Fibroblast of lung (primary cell): ENCODE measurements at places on chromosomes 7 and 10. TPM values are rescaled to one million over a fixed set of nuclear protein-coding genes. Genes with fewer than 3 reads are reported as not detected.

DNA sequence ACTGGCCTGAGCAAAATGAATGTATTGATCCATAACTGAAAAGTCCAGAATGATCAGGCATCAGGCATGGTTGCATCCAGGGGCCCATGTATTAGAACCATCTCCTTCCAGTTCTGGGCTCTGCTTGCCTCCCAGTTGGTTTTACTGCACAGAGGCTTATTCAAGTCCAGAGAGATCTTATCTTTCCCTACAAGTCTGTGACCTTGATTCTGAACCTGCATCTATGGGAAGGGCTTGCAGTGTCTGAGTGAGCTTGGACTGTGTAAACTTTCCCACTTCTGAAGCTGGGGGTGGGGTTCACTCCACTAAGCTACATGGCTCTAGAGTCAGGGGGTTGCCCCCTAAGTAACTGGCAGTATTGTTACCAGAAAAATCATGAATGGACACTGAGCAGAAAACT, 136.2 kb downstream of the TCF7L2 start:
- no peaks in the 10 kb centered on the region for H3K27me3 ChIP-seq
- peaks cover 18% of the 10 kb centered on the region for H3K4me1 ChIP-seq
- H3K36me3 ChIP-seq = no peaks in the 10 kb centered on the region
- DNase-seq = peak; percentile 23

DNA sequence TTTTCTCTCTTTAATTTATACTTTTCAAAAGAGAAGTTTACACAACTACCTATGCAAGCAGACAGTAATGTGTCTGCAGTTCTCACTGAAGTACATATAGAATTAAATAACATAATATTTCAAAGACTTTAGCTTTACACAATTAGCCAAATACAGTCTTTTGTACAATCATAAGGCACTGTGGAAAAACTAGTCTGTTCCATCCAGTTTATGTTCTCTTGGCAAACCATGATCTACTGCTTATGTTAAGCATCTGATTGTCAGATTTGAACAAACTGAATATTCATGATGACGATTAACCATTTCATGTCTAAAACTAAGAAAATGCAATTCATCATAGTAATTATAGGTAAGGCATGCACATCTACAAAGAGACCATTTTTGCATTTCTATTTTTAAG, 842 bp downstream of the SEMA3A start:
- H3K4me1 ChIP-seq = no peaks in the 10 kb centered on the region
- no peaks in the 10 kb centered on the region for H3K27me3 ChIP-seq
- peak overlapping the region; percentile 58 for H3K27ac ChIP-seq

DNA sequence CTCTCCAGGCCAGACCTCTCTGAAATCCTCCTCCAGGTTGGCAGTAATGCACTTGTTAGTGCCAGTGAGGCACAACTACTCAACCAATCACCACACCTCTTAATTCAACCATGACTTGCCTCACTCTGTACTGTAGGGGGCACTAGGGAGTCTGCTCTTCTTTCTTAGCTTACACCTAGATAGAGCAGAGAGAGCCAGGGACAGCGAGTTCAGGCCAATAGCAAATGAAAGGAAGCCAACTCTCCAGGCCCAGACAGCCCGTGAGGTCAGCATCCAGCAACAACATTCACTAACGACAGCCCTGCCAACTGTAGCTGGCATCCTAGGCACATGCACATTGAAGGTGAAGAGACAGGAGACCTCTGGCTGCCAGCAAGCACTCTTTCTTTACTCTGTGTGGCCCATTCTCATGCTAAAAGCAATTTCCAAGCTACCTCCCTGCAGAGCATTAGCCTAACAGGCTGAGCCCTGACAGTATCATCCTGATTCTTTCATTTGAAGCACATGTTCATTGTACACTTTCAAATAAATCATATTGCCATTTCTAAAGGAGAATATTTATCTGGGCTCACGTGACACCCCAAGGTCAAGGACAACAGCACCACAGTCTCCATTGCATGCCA, 136.3 kb downstream of the DPY19L1 start:
- no peak for DNase-seq
- no peaks in the 10 kb centered on the region for H3K27me3 ChIP-seq
- no peak overlapping the region for H3K4me3 ChIP-seq
- no peaks in the 10 kb centered on the region for H3K4me1 ChIP-seq
- no peak overlapping the region for H3K27ac ChIP-seq

DNA sequence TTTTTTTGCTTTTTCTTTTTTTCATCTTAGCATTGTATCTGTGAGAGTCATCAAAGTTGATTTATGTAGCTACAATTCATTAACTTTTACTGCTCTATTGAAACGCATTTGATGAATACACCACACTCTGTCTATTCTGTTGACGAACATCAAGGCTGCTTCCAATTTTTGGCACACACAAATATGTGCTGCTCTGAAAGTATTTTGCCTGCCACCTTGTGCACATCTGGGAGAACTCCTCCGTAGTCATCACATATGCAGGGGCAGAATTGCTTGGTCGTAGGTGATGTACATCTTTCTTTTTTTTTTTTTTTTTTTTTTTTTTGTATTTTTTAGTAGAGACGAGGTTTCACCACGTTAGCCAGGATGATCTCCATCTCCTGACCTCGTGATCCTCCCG, 796.8 kb downstream of the KCNMA1 start:
- H3K27me3 ChIP-seq = no peaks in the 10 kb centered on the region
- H3K36me3 ChIP-seq = no peaks in the 10 kb centered on the region
- H3K4me1 ChIP-seq = no peaks in the 10 kb centered on the region

Gene COL28A1
- total RNA-seq = under 0.01 and 0.17 TPM in 2 replicates

DNA sequence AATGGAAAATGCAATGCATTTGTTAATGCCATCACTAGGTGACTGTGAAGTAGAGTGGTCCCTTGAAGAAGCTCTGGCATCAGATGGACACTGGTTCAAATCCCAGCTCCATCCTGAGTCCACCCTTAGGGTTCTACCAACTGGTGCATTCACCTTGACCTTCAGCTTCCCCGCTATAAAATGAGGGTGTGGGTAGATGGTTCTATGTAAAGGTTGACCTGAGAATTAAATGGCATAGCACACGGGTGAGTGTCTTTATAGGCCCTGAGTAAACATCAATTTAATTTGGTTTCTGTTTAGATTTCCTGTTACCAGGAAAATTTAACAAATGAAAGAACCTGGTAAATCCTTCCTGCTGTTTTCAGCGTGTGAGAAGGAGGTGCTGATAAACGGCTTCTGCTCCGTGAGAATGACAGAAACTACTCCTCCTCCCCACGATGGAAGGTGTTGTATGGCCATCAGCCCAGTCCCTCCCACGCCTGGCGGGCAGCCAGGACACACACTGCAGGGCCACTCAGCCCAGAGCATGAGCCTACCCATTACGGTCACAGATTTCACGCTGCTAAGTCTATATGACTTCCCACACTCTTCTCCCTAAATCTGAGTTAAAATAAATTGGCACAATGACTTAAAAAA, 210.1 kb downstream of the TNS3 start:
- H3K4me3 ChIP-seq = no peak overlapping the region
- DNase-seq = peak; percentile 75
- no peak overlapping the region for H3K27ac ChIP-seq

DNA sequence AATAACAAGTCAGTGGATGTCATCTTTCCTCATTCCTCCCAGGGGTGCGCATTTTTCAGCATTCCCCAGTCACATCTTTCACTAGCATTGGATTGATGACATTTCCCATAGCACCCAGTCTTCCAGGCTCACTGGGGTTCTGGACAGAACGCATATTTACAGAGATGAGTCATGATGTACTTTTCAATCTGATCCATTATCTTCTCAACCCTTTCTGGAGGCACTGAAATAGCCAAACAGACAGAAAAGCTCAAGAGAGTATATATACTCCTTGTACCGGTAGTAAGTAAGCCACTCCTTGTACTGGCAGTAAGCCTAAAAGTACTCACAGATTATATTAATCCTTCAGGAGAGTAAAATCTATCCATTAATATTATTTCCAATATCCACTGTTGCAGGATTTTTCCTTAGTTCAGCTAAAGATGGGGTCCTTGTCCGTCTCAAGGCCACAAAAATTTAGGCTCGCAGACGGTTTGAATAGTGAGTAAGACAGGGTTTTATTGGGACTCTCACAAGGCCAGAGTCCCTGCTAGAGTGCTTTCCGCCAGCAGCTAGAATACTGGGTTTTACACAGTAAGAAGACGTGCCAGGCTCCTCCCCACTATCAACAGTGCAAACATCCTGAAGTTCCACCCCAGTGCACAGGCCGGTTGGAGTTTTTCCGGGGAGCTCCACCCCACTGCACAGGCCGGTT, 60.8 kb downstream of the MDH2 start:
- H3K27me3 ChIP-seq = no peaks in the 10 kb centered on the region
- H3K36me3 ChIP-seq = no peaks in the 10 kb centered on the region
- H3K4me1 ChIP-seq = no peaks in the 10 kb centered on the region
- H3K27ac ChIP-seq = no peak overlapping the region

GRCh38 chr10:96651998-96652431, 65.2 kb upstream of the TM9SF3 start:
- H3K4me3 ChIP-seq = no peak overlapping the region
- DNase-seq = no peak
- H3K27ac ChIP-seq = no peak overlapping the region
- no peaks in the 10 kb centered on the region for H3K36me3 ChIP-seq

GRCh38 chr10:86267286-86268195, 99.1 kb downstream of the GRID1 start:
- no peak for DNase-seq
- H3K27ac ChIP-seq = no peak overlapping the region
- no peaks in the 10 kb centered on the region for H3K4me1 ChIP-seq
- no peaks in the 10 kb centered on the region for H3K36me3 ChIP-seq

DNA sequence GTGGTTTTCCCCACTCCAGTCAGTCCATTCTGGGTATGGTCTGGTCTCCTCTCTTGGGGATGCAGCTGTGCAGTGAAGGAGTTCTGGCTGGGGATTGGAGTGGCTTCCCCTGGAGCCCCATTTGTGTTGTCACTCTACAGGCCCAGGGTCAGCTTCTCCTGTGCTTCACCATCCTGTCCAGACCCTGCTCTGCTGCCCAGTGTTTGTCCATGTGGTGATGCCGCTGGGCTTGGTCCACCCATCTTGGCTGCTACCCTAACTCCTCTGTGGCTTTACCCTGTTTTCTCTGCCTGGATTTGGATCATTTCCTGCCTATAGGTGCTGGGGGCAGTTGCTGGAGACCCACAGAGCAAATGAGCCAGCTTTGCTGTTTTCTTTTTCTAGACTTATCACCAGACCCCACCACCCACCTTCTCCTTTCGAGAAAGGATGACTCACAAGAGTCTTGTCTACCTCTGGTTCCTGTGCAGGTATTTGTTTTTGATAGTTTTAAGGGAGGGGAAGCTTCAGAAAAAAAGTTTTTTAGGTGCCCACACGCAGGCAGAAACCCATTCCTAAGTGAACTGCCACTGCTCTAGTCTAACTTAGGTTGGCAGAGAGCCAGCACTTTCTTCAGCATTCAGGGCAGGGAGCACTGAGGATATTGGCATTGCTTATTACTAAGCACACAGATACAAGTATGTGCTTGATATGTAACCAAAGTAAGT, 8.5 kb downstream of the ZDHHC16 start:
- no peaks in the 10 kb centered on the region for H3K4me1 ChIP-seq
- DNase-seq = peak; percentile 59
- peaks cover 35% of the 10 kb centered on the region for H3K36me3 ChIP-seq
- no peak overlapping the region for H3K4me3 ChIP-seq
- H3K27me3 ChIP-seq = no peaks in the 10 kb centered on the region

GRCh38 chr10:36538953-36539586, 586.3 kb upstream of the ANKRD30A start:
- no peaks in the 10 kb centered on the region for H3K27me3 ChIP-seq
- no peaks in the 10 kb centered on the region for H3K4me1 ChIP-seq
- peak; percentile 28 for DNase-seq
- H3K4me3 ChIP-seq = no peak overlapping the region

DNA sequence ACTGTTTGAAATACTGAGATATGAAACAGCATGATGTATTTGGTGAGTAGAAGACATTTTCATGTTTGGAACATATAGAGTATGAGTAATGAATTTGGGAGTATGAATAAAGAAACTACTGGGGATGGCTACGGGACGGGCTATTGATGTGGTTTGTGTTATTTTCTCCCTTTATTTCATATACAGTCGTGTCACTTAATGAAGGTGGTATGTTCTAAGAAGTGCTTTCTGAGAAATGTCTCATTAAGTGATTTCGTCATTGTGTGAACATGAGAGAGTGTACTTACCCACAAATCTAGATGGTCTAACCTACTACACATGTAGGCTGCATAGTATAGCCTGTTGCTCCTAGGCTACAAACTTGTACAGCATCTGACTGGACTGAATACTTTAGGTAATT, 106.3 kb downstream of the CCNY start:
- no peaks in the 10 kb centered on the region for H3K36me3 ChIP-seq
- H3K27me3 ChIP-seq = no peaks in the 10 kb centered on the region
- peaks cover 1% of the 10 kb centered on the region for H3K4me1 ChIP-seq
- H3K4me3 ChIP-seq = no peak overlapping the region
- no peak overlapping the region for H3K27ac ChIP-seq

- H3K27me3 ChIP-seq = no peaks in the 10 kb centered on the region
- DNase-seq = no peak
- peaks cover 6% of the 10 kb centered on the region for H3K4me1 ChIP-seq
- H3K36me3 ChIP-seq = peaks cover 6% of the 10 kb centered on the region
Observed at GRCh38 chr7:65983965-65984658, 2.1 kb upstream of the GUSB start.
